NCI-H1417 (cell line): ENCODE measurements at places on chromosomes 2 and 18.

- no peak for DNase-seq
These were observed 243.8 kb downstream of the BABAM2 start for GRCh38 chr2:28134262-28134812.

DNA sequence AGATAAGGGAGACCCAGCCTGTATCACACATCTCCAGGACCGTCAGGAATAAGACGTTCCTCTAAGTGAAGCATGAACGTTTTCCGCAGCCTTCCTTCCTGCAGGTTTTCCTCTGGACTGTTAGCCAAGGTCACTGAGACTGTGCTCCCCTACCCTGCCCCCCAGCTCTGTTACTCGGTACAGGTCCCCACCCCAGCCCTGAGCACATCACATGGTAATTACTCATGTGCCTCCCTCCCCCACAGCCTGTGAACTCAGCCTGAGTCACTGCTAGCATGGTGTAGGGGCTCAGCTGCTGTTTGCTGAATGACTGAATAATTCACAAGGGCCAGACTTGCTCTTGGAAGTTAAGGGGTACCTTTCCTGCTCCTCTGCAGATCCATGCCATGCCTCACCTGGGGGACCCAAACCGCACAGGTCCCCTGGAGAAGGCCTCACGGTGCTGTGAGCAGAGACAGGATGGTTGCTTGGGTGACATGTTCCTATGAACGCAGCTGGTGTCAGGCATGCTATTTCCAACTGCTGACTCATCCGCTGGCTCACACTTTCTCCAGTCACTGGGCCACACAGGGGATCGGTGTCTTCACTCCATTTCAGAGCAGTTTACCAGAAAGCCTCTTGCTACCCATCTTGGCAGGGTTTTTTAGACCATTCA lies 88.2 kb downstream of the PLB1 start:
- peak; percentile 22 for DNase-seq

- no peak for DNase-seq
These were observed 6.5 kb downstream of the BIN1 start for GRCh38 chr2:127100251-127101047.

DNA sequence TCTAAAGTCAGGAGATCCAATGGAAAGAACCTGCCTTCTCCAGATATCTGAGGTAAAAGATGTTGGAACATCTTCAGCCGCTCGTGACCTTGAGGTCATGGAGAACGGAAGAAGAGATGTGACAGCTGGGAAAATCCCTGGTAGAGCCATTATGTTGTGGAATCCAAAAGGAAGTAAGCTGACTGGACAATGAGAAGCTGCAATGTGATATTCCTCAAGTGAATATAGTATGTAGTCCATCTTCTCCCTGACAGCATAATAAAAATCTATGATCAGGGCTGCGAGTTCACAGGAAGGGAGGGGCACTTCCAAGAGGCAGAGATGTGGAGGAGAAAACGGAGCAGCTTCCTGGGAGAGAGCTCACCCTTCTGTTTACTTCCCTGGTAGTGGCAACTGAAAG lies 201.0 kb upstream of the SP5 start:
- no peak for DNase-seq

DNA sequence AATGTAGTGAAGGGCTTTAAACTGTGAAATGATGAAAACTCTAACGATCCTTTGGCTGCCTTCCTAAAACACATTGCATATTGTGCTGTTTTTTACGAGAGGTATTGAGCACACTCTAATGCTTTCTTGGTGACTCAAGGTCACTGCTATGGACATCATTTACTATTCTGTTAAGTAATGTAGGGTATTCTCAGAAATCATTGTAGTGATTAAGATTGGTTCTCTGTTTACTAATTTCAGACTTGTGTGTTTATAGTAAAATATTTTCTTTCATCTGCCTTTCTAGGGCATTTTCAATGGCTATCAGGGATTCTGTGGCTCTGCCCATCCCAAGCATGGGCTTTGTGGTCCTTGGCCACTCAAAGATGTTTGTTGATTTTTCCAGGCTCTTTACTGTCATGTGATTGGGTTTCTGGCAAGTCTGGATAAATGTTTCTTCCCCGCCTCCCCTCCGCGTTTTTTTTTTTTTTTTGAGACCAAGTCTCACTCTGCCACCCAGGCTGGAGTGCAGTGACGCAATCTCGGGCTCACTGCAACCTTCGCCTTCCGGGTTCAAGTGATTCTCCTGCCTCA lies 29.3 kb downstream of the UBE2F start:
- peak; percentile 19 for DNase-seq

- no peak for DNase-seq
These were observed 52.9 kb downstream of the ANKRD12 start for GRCh38 chr18:9189491-9189890.

- no peak for DNase-seq
These were observed 398.9 kb downstream of the RND3 start for GRCh38 chr2:150088538-150088937.

DNA sequence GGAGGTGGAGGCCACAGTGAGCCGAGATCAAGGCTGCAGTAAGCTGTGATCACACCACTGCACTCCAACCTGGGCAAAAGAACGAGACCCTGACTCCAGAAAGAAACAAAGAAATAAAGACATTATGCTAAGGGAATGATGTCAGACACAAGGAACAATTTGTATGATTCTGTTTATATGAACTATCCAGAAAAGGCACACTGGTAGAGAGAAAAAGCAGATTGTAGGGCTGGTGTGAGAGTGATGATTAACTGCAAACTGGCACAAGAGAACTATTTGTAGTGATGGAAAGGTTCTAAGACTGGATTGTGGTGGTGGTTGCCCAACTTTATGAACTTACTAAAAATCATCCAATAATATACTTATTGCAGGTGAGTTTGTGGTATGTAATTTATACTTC lies 106.3 kb downstream of the MAP3K20 start:
- no peak for DNase-seq

DNA sequence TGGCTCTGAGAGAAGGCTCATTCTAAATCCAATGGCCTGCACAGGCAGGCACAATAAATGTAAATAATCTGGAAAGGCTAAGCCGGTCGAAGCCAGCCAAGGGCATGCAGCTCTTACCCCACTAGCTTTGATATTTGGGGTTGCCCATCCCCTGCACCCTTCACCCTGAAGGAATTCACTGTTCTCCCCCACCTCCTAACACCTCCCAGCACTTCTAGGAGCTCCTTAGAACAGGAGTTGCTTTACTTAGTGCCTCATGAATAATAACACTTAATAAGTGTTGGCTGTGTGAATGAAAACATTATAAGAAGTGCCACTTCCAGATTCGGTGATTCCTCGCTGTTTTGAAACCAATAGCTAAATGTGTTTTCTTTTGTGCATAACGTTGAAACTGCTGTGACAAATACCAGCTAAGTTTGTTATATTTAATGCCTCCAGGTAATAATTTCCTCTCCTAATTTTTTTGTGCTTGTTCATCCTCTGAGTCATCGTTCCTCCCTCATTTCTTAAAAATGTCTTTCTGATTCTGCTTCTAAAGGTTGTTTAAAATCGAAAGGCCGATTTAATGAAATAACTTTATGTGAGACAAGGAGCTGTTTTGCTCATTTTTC lies 458.8 kb downstream of the METTL4 start:
- DNase-seq = no peak

DNA sequence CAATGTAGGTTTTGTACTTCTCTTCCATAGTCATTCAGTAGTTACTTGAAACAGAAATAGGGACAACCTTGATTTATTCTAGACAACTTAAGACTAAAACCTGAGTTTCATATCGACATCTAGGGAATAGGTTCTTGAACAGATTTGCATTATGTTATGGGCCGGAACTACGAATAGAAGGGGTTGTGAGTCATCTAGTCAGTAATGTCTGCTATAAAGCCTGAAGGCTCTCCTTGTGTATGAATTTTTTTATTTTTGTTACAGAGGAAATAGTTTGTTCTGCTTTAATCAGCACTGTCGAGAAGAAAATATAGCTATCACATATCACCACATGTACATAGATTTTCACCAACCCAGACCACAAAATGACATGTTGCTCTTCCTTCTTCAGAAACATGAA lies 17.3 kb upstream of the TRIM43 start:
- no peak for DNase-seq

DNA sequence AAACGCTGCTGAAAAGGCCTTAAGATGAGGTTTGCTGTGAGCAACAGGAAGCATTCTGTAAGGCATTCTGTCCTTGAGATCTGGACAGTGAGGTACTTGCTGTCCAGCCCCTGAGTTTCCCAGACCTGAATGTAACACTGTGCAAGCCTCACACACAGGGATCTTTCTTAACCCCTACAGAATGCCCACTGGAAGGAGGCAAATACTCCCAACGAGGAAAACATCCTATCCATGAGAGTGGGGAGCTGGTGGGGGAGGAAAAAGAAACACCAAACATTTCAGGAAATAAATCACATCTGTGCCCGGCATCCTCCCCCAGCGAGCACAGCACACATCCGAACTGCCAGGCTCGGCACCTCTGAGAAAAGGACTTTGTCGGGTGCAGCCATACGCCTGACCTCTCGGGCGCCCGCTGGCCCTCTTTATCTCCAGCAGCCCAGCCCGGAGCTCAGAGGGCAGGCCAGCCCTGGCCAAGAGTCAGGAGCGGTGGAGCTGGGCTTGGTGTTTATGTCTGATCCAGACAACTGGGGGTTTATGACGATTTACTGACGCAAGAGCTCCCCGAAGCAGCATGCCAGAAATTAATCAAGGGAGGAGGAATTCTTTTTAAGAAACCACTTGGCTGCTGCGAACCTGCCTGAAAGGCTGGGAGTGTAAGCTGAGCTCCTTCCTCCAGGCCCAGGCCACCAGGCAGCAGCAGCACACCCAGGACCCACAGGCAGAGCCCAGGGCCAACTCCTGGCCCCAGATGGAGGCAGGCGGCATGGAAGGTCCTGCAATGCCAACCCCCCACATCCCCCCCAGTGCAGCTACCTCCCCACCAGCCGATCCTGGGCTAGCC lies 72.2 kb downstream of the HDAC4 start:
- DNase-seq = no peak

DNA sequence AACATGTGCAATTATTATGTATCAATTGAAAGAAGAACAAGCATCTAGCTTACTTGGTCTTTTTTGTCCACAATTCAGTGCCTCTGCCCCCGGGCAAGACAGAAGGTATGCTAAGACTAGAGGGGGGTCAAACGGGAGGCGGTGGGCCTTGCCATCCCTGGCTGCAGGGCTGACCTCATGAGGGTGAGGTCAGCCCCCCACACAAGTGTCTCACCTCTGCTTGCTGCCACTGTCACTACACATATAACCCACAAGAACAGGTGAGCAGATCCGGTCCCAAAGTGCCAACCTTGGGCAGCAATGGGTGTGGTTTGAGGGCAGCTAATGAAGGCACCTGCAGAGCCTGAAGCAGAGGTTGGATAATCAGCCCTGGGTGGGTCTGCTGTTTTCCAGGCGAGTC lies 71.5 kb downstream of the EDAR start:
- DNase-seq = no peak

GRCh38 chr2:202418027-202418426 lies 41.9 kb downstream of the BMPR2 start:
- no peak for DNase-seq

DNA sequence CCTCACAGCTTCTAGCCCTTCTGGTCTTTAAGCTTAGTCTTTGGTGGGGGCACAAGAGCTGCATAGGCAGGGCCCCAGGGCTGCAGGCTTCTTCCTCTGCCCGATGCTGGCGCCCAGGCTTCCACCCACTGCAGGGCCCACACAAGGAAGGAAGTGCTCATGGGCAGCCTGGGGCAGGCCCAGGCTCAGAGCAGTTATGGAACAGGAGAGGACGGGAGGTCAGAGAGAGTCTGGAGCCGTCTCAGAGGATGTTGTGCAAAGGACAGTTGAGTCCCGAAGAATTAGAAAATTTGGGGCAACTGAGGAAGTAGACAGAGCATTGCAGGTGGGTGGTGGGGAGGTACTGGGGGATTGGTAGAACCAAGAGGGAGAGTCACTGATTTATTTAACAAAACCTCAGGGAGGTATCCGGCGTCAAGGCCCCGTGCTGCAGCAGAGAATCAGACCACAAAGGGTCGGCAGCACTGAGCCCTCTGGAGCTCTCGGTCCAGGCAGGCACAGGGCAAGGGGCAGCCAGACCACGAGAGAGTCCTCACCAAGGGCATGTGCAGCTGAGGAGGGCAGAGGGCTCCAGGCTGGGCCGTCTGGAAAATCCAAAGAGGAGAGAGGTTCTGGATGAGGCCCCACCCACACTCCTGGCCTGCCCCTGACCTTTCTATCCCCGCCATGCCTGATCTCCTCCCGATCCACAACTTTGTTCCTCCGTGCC lies 110.8 kb upstream of the GLI2 start:
- DNase-seq = no peak

DNA sequence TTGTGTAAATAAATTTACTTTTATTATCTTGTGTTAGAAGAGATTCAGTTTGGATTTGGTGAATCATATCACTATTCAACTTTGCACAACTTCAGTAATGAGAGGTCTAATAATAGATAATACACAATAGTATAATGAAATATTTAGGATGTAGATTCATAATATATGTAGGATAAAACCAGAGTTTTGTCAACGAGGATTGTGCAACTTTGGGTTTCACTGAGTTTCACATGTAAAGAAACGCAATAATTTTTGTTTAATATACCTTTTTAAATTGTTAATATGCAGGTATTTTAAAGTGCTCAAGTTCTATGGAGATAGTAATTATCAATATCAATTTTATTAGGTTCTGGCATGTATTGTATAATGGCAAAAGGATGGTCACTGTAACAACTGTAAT lies 5.3 kb downstream of the CALCRL start:
- DNase-seq = no peak

- peak; percentile 56 for DNase-seq
These were observed 56.7 kb downstream of the NEMP2 start for GRCh38 chr2:190477661-190478454.

GRCh38 chr2:164975891-164976290 lies 20.6 kb upstream of the SLC38A11 start:
- DNase-seq = no peak

GRCh38 chr2:402721-403120 lies 114.8 kb upstream of the ALKAL2 start:
- DNase-seq = no peak

DNA sequence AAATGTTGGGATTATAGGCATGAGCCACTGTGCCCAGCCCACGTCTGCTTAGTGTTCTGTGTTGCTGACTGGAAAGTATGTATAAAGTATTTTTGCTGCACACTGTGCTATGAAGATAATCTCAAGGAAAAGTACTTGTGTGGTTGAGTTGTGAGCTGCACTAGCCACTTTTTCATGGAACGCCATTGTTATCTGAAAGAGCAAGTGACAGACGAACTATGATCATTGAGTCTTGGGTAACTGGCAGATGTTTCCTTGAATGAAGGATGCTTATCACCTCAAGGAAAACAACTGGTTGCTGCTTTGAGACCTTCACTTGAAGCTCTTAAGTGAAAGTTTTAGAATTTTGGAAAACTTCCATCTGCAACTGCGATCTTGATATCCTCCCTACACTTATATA lies 82.2 kb upstream of the KCTD1 start:
- no peak for DNase-seq

- no peak for DNase-seq
These were observed 136.1 kb downstream of the EXOC6B start for GRCh38 chr2:72689579-72690195.
